ENCODE measurements at places on chromosomes 1 and 21. TPM values are rescaled to one million over a fixed set of nuclear protein-coding genes. Genes with fewer than 3 reads are reported as not detected.

GRCh38 chr1:197399755-197400521 lies 131.9 kb downstream of the CRB1 start:
- peak; percentile 62 for DNase-seq

SLC44A5 gene
- not detected for total RNA-seq

DNA sequence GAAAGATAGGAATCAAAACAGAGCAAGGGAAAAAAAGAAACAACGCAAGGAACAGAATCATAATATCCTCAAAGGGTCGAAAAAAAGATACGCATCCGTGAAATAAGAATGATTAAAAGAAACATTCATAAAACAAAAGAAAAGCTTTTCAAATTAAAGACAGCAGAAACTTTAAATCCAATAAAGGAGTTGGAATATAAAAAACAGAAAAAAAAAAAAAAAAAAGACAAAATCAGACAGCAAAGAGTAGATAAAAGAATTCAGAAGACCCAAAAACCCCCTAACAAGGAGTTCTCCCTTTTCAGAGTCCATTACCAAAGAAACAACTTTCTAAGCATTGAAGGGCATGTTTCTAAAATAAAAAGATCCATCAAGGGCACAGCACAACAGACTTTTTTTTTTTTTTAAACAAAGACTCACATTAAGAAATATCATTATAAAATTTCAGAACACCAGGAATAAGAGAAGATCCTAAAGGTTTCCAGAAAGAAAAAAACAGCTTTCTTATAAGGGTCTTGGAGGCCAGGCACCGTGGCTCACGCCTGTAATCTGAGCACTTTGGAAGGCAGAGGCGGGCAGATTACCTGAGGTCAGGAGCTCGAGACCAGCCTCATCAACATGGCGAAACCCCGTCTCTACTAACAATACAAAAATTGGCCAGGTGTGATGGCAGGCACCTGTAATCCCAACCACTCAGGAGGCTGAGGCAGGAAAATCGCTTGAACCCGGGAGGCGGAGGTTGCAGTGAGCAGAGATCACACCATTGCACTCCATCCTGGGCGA lies 44.7 kb downstream of the ENAH start:
- no peak for DNase-seq

GRCh38 chr1:61254634-61255357 lies 172.4 kb downstream of the NFIA start:
- DNase-seq: peak; percentile 63

TAS1R2 gene
- total RNA-seq: not detected

DNA sequence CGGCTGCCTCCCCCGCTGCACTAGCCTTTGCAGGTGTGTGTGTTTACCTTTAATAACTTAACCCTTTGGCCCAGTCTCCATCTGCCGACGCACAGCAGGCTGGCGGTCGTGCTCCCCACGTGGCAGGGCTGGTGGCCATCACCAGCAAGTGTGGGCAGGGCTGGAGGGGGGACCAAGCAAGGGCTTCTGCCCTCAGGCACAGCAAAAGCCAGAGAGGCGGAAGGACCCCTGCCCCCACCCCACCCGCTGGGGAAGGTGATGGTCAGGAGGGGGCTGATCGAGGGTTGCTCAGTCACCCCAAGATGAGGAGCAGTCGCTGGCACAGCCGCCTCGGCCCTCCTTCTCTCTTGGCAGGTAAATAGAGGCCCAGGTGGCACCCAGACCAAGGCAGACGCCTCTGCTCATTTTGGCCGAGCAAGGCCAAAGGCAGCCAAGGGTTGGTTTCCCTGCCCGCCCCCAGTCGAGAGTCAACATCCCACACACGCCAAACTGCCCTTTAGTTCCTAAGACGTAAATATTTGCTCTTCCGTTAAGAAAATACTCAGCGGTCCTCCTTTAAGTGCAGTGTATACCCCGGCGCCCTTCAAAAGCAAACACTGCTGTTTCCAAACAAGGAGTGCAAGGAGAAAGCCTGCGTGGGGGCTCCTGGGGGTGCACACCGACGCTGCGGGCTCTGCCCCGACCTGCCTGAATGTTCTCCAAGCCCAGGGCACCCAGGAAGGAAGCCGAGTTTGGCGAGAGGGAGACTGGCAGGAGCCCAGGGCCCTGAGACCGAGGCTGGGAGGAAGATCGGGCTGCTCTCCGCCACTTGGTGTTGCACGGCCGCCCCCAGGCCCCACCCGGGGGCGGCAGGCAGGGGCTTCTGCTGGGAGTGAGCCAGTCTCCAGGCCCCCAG lies 82.7 kb downstream of the SIK1 start:
- DNase-seq: no peak
